T-helper 17 cell (primary cell): ENCODE measurements at places on chromosomes 12 and 14.

DNA sequence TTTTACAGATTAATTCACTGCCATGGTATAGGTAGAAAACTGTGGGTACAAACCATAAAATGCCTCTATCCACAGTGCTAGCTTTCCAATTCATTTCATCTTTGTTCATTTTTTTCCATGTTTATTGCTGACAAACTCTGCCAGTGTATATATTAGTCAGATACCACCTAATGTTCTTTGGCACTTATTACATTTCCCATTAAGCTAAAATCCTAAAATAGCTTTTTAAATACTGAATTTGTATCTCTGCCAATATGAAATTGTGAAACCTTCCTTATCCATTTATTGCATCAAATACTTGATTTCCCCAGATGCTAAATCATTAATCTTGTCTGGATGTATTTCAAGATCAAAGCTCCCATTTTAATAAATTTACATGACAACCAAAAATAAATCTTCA is 150.1 kb upstream of the FSCB start:
- DNase-seq, result no peak

DNA sequence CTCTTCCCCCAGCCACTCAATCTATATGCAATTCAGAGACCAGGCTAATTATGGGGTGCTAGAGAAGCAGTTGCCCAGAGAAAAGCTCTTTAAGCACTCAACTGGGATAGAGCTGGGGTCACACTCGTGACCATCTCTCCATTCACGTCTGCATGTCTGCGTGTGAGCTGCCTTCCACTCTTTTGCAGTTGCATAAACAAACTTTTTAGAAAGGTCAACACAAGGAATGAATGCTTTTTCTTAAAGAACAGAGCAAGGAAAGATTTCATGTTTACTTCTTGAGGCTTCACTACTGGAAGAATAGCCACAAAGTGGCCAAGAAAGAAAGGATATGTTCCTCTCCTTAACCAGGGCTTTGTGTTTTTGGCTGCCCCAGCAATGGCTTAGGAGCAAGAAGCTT is 151.1 kb downstream of the SAMD4A start:
- no peak for DNase-seq

- DNase-seq, result no peak
These were observed 146.4 kb upstream of the ARID2 start for GRCh38 chr12:45582986-45583659.

- no peak for DNase-seq
These were observed 187.4 kb upstream of the ABCD2 start for GRCh38 chr12:39807043-39807442.

DNA sequence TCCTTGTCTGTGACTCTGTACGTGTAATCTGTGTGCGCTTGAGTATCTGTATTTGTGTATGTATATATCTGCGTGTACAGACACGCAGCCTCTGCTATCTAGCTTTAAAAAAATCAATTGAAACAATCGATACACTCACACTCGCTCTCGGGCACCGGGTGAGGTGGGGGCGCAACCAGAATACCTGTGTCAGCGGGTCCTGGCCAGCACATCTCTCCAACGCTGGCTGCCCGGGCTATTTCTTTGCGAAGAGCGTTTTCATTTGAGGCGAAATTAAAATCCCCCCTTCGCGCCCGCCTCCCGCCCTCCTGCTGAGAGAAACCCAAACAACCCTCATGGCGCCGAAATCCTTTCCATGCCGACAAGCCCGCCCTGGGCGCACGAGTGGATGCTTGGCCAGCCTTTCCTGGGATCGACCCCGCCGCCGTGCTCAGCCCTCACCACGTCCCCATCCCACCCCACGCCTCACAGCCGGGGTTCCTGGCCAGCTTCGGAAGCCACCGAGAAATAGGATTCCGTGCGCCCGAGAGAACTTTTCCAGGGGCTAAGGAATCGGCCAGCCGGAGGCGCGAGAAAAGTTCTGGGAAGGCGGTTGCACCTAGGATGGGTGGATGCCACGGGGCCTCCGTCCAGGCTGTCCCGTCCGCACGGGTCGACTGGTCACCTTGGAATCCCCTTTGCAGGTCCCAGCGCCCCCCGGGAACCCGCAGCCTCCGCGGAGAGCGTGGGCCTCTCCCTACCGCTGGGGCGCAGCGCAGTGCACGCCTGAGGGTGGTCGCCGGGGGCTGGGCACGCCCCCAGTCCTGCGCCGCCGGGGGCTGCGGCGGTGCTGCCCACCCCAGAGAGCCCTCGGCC is 1.0 kb downstream of the ZDHHC22 start:
- no peak for DNase-seq

- no peak for DNase-seq
These were observed 15.1 kb upstream of the GALNT6 start for GRCh38 chr12:51406290-51406689.

GRCh38 chr12:119699199-119699760 is 31.3 kb downstream of the PRKAB1 start:
- DNase-seq, result no peak

GRCh38 chr14:27242874-27243273 is 645.0 kb upstream of the NOVA1 start:
- no peak for DNase-seq

DNA sequence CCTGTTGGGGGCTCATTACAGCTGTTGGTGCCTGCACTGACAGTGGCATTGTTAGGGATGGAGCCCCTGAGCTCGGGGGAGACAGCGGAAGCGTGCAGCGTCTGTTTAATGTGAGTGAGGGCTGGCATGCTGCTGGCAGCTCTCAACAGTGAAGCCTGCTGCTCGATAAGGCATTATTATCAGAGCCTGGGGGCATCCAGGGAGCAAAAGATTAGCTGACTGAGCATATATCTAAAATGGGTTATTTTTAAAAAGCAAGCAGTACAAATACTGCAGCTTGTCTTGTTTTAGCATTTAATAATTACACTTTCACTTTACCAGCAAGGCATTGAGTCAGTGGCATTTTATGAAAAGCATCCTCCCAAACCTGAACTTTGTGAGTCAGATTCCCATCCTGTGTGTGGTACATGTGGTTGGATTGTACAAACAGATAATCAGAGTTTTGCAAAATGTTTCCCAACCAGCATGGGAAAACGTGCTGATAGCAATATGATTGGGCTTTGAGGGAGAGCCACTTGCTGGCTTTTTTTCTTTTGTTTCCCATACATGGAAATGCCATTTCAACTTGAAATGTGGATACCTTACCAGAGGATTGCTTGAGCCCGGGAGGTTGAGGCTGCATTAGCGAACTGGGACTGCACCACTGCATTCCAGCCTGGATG is 150.8 kb downstream of the PRKCH start:
- DNase-seq, result no peak

GRCh38 chr12:94671917-94672316 is 21.6 kb upstream of the TMCC3 start:
- DNase-seq, result no peak

DNA sequence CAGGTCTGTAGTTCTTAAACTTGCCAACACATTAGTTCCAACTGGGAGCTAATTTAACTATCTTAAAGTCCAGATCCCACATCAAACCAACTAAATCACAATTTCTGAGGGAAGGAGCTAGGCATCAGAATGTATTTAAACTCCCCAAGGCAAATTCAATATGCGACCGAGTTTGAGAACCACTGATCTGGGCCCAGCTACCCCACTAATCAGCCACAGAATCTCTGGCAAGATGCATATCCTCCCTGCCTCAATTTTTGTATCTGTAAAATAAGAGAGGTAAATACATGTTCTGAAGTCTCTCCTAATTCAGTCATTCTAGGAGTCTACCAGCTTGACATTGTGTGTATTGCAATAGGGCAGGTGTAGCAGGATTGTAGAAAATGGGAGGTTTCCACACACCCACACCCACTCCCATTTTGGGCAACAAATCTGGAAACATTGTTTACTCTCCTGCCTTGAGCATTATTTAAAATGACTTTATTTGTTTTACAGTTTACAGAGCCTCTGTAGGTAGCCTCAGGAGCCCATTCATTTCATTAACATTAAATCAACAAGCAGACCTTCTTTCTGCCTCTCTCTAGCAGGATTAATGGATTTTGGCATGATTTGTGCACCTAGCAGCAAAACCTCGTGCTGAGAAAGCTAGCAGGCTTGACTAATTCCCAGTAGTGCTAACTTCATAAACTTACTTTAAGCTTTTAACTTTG is 15.6 kb downstream of the LGR5 start:
- no peak for DNase-seq

DNA sequence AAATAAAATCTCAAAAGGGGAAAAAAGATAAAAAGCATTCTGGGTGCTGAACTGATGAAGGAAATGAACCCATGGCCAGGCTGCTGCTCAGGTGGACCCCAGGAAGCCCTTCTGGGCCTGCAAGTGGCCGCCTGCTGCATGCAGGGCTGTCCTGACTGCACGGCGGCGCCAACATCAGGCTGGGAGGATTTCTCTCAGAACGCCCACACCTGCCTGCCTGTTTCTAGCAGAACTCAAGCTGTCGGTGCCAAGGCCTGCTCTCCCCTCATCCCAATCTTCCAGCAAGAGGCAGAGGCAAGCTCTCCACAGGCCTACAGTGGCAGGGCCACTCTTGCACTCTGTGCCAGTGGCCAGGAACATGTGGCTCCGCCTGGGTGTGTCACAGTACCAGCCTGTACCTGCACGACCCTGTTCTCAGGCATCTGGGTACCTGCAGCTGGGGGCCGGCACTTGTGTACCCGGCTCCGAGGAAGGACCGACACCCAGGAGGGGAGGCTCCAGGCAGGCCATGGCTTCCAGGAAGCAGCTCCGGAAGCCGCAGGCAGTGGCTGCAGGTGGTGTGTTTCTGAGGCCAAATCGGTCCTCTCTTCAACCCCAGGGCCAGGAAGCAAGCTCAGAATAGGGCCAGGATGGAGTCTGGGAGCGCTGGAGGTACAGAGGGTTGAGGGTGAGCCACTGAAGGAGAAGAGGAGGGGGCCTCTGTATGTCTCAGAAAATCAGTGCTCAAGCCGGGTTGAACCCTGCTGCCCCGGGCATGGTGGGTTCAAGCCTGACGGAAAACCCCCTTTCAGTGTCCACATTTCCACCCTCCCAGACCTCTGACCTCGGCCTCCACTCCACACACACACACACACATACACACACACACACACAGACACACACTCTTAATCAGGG is 2.5 kb upstream of the INF2 start:
- DNase-seq, result no peak

DNA sequence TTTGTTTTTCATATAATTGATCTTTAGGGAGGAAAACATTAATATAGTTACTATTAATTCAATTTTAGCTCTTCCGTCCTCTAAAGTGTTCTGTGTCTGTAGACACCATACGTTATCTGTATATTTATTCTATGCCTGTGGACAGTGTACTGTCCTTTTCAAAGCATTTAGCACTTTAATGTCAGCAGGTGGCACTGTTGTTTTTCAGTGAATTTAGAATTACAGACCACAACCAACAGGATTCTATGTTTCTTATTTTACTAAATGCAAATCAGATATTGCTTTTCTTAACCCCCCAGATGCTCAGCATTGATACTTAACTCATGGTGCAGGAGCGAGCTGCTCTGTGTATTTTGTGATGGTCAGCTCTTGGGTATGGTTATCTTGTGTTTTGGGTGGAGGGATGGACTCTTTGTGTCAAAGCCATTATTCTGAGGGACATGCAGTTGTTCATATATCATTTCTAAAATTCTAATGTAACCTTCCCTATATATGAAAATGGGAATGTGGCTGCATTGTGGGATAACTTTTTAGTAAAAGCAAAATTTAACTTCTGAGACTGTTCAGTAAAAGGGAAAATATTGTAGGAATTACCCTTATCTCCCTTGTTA is 65.2 kb downstream of the PAPOLA start:
- DNase-seq, result no peak

DNA sequence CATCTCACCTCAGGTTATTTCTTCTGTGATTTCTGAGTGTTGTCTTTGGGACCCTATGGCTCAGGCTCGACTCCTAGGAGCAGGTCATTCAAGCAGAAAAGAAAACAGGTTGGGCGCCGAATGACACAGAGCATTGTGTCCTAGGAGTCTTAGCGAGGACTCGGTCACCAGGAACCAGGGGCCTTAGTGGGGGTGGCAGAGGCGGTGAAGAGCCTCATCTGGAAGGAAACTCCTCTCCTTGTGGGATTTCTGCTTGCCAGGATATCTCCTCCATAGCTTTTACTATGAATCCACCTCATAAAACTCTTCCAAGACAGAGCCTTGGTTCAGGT is 630 bp downstream of the PLEKHH1 start:
- no peak for DNase-seq

- DNase-seq, result no peak
These were observed 83.2 kb downstream of the PPP2R5C start for GRCh38 chr14:101844751-101845150.

DNA sequence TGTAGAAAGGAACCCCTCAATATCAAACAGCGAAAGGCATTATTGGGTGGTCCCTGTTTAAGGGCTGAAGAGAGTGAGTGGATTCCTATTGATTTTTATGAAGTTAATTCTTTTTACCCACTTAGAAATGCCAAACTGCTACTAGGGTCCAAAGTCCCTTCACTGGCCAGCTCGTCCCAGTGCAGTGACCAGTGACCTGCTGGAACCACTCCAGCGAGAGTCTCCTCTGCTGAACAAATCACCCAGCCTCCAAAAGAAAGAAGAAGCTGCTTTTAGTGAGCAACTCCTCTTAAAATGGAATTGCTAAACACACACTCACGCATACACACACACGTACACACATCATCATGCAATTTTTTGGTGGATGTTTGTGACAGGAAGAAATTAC is 198.2 kb upstream of the PLEKHG7 start:
- DNase-seq, result no peak

DNA sequence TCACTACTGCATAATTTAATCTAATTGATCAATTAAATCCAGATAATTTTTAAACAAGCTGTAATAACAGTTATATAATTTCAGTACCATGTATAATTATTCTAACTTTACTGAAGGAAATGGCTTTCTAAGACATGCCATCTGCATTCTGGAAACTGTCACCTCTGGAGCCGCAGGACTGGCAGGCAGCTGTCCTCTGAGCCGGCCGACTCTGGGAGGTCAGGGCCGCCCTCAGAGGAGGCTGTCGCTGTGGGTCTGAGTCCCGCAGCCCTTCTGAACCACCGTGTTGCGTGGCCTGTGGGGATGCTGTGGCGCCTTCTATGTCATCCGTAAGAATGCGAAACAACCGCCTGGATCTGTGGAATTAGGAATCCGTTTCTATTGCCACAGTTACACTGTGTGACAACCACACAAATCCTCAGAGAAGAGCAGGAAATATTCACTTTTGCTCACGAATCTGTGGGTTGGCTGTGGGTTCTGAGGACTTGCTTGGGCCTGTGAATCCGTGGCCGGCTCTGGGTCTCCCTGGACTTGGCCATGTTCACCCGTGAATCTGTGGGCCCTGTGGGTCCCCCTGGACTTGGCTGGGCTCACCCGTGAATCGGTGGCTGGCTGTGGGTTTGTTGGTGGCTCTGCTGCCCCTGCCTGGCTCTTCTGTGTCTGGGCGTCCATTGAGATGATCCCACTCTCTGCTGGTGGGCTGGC is 17.2 kb upstream of the GALNT9 start:
- DNase-seq, result no peak

- no peak for DNase-seq
These were observed at the start of gene PGF for GRCh38 chr14:74955229-74956026. Gene PGF (minus strand): TSS chr14:74955597. CDS start chr14:74955242, 355 bp downstream.

DNA sequence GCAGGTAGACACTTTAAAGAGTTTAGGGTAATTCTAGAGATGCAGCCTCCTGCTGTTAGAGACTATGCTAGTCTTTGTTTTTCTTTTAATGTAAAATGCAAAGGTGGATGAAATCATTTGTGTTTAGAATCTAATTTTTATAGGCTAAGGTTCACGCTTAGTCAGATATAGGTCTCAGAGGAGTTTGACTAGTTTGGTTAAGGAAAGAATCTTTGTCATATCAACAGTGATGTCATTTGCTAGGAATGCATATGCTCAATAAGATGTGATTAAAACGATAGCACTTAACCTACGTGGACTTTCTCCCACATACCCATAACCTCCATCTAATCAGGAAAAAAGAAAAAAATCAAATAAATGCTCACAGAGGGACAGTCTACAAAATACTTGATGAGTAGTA is 859.3 kb upstream of the ATXN7L3B start:
- DNase-seq, result no peak
